ENCODE measurements at places on chromosomes 16 and 17. TPM values are rescaled to one million over a fixed set of nuclear protein-coding genes. Genes with fewer than 3 reads are reported as not detected.

The ATAD5 gene
- total RNA-seq: 0.36 TPM

The NAGS gene
- 0.11 TPM for total RNA-seq

The SUZ12 gene
- 12.6 TPM for total RNA-seq

The SLC5A10 gene
- total RNA-seq: not detected

The TMEM238L gene
- total RNA-seq: not detected

The MYL11 gene
- not detected for total RNA-seq

DNA sequence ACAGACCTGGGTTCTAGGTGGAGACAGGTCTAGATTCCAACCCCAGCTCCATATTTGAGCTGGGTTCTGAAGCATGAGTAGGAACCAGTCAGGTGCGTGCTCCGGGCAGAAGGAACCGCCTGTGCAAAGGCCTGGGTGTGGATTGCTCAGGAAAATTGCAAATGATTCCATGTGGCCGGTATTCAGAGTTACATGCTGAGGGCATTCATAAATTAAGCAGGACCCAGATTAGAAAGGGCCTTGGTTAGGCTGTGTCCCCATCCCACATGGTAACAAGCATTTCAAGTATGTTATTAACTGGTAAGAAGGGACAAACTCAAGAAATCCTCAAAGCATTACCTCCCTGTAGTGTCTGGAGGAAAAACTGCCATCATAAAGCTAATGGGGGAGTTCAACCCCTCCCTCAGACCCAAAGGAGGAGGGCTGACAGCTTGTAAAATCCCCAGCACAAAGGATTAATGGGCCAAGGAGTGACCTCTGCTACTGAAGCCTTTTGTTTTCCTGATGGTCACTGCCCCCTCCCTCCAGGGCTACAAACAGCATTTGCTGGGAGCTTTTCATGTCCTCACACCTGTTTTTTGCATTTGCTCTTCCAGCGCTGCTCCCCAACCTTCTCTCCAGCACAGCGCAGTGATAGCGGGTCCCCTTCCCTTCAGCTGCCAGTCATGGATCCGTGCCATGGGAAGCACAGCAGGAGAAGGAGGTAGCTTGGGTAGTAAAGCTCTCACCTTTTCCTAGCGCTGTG, 218.0 kb downstream of the C16orf95 start:
- no peak overlapping the region for H3K4me3 ChIP-seq
- no peaks in the 10 kb centered on the region for H3K4me1 ChIP-seq
- no peaks in the 10 kb centered on the region for H3K36me3 ChIP-seq
- no peak for DNase-seq
- H3K27ac ChIP-seq: no peak overlapping the region

- DNase-seq: no peak
- H3K36me3 ChIP-seq: no peaks in the 10 kb centered on the region
- no peak overlapping the region for H3K27ac ChIP-seq
- peaks cover 93% of the 10 kb centered on the region for H3K27me3 ChIP-seq
- peaks cover 12% of the 10 kb centered on the region for H3K4me1 ChIP-seq
- H3K4me3 ChIP-seq: no peak overlapping the region
Measured at GRCh38 chr17:46890638-46891037, 32.3 kb upstream of the GOSR2 start.

DNA sequence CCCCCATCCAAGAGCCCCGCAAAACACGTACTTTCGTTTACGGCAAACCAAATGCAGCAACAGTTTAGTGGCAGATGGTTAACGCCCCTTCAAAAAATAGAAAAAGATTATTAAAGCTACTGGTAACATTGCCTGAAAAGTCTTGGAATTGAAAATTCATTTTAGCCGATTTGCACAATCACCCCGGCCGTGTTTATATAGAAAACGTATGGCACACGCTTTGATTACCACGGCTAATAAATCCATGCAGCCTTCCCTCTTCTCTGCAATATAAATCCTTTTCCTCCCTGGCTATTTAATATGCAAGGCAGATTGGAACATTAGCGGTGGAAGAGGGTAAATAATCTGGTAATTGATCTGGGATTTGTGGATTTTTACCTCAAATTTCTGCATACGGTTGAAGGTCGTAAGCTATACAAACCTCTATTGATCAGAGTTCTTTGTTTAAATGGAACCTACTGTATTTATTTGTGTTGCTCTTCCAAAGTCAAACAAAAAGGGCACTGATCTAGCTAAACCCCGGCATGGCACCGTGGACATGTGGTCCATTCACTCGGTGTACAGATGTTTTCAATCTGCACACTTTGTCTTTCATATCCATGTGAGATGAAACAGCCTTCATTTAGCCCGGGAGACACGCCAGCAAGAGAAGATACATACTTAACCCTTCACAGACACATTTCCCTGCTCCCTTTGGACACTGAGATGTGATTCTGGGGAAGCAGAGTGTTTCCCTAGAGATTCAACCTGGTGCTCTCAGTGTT, 238.1 kb upstream of the MAF start:
- no peaks in the 10 kb centered on the region for H3K27me3 ChIP-seq
- DNase-seq: peak; percentile 31
- peaks cover 14% of the 10 kb centered on the region for H3K4me1 ChIP-seq
- H3K36me3 ChIP-seq: no peaks in the 10 kb centered on the region

DNA sequence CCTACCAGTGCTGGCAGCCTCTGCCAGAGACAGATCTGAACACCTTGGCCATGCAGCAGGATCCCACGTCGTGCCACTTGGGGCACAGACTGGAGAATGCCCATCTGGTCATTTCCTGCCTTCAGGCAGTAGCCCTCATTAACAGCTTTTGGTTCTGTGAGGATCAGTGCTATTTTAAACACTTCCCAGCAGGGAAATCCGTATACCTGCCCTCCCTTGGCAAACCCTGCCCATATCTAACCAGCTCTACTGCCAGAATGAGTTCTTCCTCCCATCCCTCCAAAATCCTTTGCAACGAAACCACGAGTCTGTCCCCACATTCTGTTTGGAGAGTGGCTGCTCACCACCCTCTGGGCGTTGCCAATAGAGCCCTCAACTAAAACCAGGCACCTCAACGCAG, 245.7 kb downstream of the ENGASE start:
- no peaks in the 10 kb centered on the region for H3K4me1 ChIP-seq
- H3K36me3 ChIP-seq: no peaks in the 10 kb centered on the region
- no peak overlapping the region for H3K4me3 ChIP-seq
- H3K27me3 ChIP-seq: peaks cover 92% of the 10 kb centered on the region
- no peak for DNase-seq
- no peak overlapping the region for H3K27ac ChIP-seq

- peaks cover 6% of the 10 kb centered on the region for H3K4me1 ChIP-seq
- H3K36me3 ChIP-seq: no peaks in the 10 kb centered on the region
- H3K27me3 ChIP-seq: peaks cover 71% of the 10 kb centered on the region
- no peak overlapping the region for H3K4me3 ChIP-seq
- no peak for DNase-seq
Measured at GRCh38 chr17:79706931-79707850, 23.6 kb upstream of the ENPP7 start.

- no peak for DNase-seq
- H3K4me3 ChIP-seq: no peak overlapping the region
- H3K4me1 ChIP-seq: no peaks in the 10 kb centered on the region
Measured at GRCh38 chr16:67286441-67287235, 7.3 kb downstream of the PLEKHG4 start.

DNA sequence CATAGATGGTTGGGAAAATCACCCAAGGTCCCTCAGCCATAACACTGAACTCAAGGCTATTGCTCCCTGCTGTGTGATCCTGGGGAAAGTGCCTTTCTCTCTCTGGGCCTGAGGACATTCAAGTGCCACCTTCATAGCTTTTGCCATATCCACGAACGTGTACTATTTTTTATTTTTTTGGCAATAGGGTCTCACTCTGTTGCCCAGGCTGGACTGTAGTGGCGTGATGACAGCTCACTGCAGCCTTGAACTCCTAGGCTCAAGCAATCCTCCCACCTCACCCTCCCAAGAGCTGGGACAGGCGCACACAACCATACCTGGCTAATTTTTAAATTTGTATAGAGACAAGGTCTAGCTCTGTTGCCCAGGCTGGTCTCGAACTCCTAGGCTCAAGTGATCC, 10.6 kb downstream of the PLLP start:
- no peaks in the 10 kb centered on the region for H3K27me3 ChIP-seq
- H3K4me3 ChIP-seq: no peak overlapping the region
- no peak overlapping the region for H3K27ac ChIP-seq
- no peak for DNase-seq
- peaks cover 26% of the 10 kb centered on the region for H3K4me1 ChIP-seq

GRCh38 chr16:5001571-5001970, 32.2 kb downstream of the NAGPA start:
- no peaks in the 10 kb centered on the region for H3K27me3 ChIP-seq
- no peak for DNase-seq
- peaks cover 13% of the 10 kb centered on the region for H3K4me1 ChIP-seq
- H3K36me3 ChIP-seq: no peaks in the 10 kb centered on the region

DNA sequence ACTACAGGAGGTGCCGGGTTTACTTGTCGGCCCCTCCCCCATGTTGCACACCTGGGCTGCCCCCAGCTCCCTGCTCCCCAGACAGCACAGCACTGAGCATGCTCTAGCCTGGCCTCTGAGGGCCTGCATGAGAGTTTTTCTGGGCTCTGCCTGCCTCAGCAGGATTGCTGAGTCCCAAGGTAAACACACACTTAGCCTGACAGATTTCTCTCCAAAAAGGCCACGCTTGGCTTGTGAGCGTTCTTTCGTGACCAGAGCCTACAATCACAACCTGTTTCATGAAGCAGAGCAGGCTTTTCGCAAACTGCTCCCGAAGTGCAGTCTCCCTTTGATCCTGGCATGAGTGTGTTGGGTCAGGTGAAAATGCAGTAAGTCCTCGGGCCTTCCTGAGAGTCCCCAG, 9.8 kb upstream of the CD300E start:
- H3K4me1 ChIP-seq: no peaks in the 10 kb centered on the region
- peaks cover 93% of the 10 kb centered on the region for H3K27me3 ChIP-seq
- no peaks in the 10 kb centered on the region for H3K36me3 ChIP-seq
- no peak for DNase-seq
- H3K27ac ChIP-seq: no peak overlapping the region

DNA sequence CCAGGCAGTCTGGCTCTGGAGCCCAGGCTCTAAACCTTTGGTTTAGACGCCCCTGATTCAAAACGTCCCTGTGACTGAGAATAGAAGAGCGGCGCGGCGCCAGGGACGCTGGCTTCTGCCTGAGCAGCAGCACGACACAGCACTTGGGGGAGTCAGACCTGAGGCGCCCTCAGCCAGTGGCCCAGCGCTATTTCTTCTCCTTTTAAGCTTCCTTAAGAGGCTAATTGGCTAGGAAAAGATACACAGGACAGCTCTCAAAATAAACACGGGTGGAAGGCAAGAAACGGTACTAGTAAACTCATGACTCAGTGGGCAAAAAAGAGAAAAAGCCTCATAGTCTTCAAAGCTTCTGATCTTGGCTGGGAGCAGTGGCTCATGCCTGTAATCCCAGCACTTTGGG, 34.9 kb downstream of the GTF3C1 start:
- H3K27me3 ChIP-seq: no peaks in the 10 kb centered on the region
- no peak overlapping the region for H3K4me3 ChIP-seq
- H3K36me3 ChIP-seq: peaks cover 61% of the 10 kb centered on the region
- peak overlapping the region; percentile 95 for H3K27ac ChIP-seq

DNA sequence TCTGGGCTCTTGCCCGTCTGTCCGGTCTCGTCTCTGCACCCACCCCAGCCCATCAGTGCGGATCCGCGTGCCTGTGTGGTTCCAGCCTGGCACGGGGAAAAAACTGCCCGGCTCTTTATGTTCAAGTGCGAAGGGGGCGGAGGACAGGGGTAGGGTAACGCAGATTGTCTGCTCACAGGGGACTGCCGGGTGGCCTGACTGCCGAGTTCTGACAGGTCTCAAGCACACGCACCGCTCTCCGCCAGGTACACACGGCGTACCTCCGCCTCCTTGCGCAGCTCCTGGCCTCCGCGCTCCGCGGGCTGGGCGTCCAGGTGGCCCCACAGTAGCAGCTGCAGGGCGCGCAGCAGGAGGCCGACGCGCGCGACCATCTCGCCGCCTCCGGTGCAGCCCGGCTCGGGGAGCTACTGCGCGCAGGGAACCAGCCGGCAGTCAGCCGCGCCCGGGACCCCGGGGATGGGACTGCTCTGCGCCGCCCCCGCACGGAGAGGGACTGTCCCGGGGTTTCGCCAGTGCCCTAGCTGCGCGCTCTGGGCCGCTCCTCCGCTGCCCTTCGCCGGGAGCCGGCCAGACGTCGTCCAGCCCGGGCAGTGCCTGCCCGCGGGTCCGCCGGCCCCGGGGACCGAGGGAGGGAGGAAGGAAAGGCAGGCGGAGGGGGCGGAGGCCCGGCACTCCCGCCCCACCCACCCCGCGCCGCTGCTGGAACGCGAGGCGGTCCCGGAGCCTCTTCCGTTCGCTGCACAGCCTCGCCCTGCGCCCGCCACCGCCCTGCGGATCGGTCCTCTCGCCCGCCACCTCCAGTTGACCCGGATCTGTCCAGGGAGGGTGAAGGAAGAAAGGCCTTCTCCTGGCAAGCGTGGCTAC, at the start of gene MMP28:
MMP28 (minus strand) TSS at position 635 of the 864 bp plus-strand sequence; CDS start at position 371, 264 bp downstream.
- H3K4me3 ChIP-seq: peak within 1 kb of the TSS; percentile 78
- peaks cover 29% of the 10 kb centered on the region for H3K4me1 ChIP-seq
- DNase-seq: peak; percentile 49
- no peaks in the 10 kb centered on the region for H3K36me3 ChIP-seq

DNA sequence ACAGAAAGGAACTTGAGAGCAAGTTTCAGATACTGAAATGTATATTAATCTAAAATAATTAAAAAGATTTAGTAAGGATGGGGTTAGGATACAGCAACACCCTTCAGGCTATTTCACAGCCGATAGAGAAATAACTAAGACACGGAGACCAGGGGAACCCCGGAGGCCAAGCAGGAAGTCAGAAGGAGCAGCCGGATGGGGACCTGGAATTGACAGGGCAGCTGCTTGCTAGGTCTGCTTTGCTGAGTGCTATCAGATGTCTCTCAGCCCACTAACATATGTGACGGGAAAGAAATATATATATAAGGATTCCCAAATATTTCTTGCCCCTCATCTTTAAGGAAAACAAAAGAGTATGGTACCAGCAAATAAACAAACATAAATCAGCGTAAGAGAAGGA, 154.1 kb upstream of the CDH5 start:
- H3K27me3 ChIP-seq: peaks cover 5% of the 10 kb centered on the region
- H3K4me3 ChIP-seq: no peak overlapping the region
- no peaks in the 10 kb centered on the region for H3K4me1 ChIP-seq

DNA sequence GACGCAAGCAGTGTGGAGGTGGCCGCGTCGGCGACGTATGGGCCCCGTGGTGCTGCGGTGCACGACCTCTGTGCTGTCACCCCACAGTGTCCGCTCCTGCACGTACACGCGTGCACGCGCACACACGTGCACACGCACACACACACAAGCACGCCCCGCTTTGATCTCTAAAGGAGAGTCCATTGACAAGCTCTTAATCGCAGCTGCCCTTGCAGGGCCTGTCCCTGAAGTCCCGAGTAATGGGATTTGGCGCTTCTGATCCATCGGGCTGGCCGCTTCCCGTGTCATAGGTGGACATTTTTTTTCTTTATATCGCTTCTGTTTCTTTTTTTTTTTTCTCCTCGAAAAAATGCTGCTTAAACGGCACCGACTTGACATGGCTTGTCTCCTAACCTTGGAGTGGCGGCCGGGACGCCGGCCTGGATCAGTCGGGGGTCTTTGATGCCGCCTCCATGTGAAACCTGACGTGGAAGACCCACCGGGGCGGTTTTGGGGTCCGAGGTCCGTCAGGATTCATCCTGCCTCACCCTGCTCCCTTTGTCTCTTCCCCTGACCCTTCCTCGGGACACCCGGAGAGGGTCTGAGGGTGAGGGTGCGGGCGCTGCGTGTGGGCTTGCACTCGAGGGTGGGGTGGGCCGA, 8.3 kb upstream of the AXIN1 start:
- no peak overlapping the region for H3K4me3 ChIP-seq
- DNase-seq: no peak
- no peak overlapping the region for H3K27ac ChIP-seq

GRCh38 chr17:79341222-79341780, 266.7 kb downstream of the ENGASE start:
- H3K27me3 ChIP-seq: peaks cover 90% of the 10 kb centered on the region
- H3K27ac ChIP-seq: no peak overlapping the region
- no peaks in the 10 kb centered on the region for H3K4me1 ChIP-seq

GRCh38 chr16:88580371-88580770, 10.2 kb downstream of the ZC3H18 start:
- no peak overlapping the region for H3K4me3 ChIP-seq
- H3K4me1 ChIP-seq: peaks cover 11% of the 10 kb centered on the region
- H3K27ac ChIP-seq: no peak overlapping the region

All from left ventricle myocardium inferior (tissue), 1 donor.